Activated CD4-positive, alpha-beta memory T cell treated with anti-CD3 and anti-CD28 coated beads, Interleukin-2, amount 10 ng/mL, durations not matched to agents 7 days and 5 days (primary cell): ENCODE measurements at places on chromosomes 5 and 9.

GRCh38 chr5:150303070-150303615 lies 438 bp upstream of the ARSI start:
- DNase-seq, result no peak

GRCh38 chr5:40383749-40384651 lies 295.7 kb upstream of the PTGER4 start:
- peak; percentile 26 for DNase-seq

DNA sequence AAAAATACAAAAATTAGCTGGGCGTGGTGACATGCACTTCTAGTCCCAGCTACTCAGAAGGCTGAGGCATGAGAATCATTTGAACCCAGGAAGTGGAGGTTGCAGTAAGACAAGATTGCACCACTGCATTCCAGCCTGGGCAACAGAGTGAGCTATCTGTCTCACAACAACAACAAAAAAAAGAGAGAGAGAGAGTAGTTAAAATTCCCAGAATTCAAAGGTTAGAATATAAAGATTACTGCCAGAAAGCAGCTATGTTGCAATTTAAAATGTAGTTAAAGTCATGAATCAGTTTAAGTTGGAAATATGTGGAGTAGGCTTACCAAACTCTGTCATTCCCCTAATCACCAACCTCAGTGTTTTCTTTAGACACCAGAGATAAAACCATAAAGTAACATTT lies 58.7 kb upstream of the SUSD1 start:
- DNase-seq, result no peak

- DNase-seq, result no peak
Measured at GRCh38 chr5:3302228-3302627, 293.4 kb upstream of the IRX1 start.

- DNase-seq, result peak; percentile 53
Measured at GRCh38 chr5:157109744-157110143, 900 bp upstream of the HAVCR2 start.

- DNase-seq, result no peak
Measured at GRCh38 chr5:9832921-9833320, 202.8 kb upstream of the TAS2R1 start.

GRCh38 chr9:91720751-91721705 lies 229.0 kb downstream of the ROR2 start:
- DNase-seq, result no peak

- no peak for DNase-seq
Measured at GRCh38 chr9:26548781-26549290, 343.8 kb downstream of the CAAP1 start.

- no peak for DNase-seq
Measured at GRCh38 chr9:100700689-100701318, 122.9 kb downstream of the CAVIN4 start.

GRCh38 chr9:82604947-82605656 lies 457.8 kb downstream of the RASEF start:
- no peak for DNase-seq

GRCh38 chr9:96342571-96343245 lies 40.7 kb upstream of the HSD17B3 start:
- DNase-seq, result no peak

- no peak for DNase-seq
Measured at GRCh38 chr5:151675611-151676313, 11.0 kb downstream of the SPARC start.

GRCh38 chr5:158593925-158594324 lies 505.8 kb downstream of the EBF1 start:
- DNase-seq, result no peak

GRCh38 chr5:157502143-157502647 lies 42.2 kb downstream of the NIPAL4 start:
- no peak for DNase-seq

DNA sequence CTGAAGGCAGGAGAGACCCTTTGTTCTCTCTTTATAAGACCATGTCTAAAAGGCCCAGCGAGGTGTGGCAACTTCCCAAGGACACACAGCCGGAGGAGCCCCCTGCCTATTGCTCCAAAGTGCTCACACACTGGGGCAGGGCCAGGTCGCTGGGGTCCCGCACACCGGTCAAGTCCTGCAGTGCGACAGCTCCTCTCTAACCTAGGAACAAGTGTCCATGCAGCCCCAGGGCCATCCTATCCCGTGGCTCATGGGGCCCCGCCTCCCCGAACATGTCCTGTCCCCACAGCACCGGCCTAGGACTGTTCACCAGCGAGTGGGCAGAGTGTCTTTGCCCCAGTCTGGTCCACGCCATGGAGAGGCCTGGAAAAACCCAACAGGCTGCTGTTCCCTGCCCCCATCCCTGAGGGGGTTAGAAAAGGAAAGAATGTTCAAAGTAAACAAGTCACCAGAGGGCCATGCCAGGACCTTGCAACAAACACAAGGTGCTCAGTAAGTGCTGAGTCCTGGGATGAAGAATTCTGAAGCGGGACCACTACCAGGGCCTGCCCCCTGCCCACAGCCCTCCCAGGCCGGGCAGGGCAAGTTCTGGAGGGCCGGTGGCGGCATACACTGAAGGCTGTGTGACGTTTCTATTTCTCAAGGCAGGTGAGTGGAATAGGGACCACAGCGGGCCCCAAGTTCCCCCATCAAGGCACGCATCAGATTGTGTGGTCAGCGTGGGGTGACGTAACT lies 938 bp downstream of the NINJ1 start:
- DNase-seq, result peak; percentile 63

DNA sequence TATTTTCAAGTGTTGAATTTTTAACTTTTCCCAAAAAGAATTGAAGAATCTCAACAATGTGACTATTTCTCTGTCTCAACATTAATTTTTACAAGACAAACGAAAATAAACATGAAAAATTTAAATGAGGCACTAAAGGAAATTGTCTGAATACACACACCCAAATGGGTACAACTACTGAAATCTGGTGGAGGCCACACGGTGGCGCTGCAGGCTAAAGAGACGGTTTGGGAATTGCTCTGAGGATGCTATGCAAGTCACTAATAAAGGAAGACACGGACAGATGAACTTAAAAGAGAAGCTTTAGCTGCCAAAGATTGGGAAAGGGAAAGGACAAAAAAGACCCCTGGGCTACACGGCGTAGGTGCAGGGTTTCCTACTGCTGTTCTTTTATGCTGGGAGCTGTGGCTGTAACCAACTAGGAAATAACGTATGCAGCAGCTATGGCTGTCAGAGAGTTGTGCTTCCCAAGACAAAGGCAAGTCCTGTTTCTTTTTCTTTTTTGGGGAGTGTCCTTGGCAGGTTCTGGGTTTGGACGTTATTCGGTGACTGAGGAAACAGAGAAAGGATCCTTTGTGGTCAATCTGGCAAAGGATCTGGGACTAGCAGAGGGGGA lies at the start of gene PCDHB10:
PCDHB10 (plus strand) TSS at position 244 of the 616 bp plus-strand sequence; CDS start at position 444, 200 bp downstream.
- DNase-seq, result peak; percentile 29

- no peak for DNase-seq
Measured at GRCh38 chr5:123803359-123803758, 291.4 kb downstream of the CSNK1G3 start.

GRCh38 chr5:4361753-4362152 lies 766.1 kb downstream of the IRX1 start:
- DNase-seq, result no peak

DNA sequence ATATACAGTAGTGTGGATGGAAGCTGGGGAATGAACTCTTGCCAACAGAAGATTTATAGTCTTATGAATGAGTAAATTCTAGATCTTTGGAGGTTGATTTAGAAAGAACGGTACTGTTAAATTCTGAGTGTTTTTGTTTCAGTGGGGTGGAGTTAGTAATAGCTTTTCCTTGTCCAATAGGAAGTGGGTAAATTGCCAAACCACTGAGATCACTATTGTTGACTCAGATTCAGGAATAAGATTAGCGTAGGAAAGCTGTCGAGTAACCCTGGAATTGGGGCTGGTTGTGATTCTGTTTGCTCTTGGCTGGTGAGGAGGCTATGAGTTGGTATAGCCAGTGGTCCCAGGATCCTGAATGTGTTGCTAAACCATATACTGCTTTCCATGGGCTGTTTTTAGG lies 155.6 kb downstream of the ARHGAP26 start:
- DNase-seq, result no peak

DNA sequence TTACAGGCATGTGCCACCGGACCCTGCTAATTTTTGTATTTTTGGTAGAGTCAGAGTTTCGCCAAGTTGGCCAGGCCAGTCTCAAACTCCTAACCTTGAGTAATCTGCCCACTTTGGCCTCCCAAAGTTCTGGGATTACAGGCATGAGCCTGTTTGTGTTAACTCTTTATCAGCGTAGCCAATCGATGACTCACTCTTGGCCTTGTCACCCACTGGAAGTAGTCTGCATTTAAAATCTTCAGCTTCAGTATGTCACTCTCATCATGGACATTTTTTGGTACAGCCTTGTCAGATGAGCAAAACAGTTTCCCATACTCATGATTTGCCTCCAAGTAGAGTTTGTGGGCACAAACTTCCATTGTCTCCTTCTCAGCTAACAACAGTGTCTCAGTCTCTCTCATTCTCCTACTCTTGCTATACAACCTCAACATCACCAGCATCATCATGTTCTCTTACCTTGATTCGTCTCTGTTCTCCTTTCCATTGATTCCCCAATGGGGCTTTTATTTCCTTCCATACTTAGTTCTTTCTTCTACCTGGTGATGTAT lies 22.5 kb downstream of the MUSK start:
- DNase-seq, result no peak

GRCh38 chr9:124139001-124139400 lies 118.7 kb upstream of the NEK6 start:
- DNase-seq, result no peak

GRCh38 chr5:149778303-149779123 lies 48.4 kb downstream of the PPARGC1B start:
- DNase-seq, result no peak

- no peak for DNase-seq
Measured at GRCh38 chr9:133144904-133145851, 18.5 kb downstream of the GBGT1 start.

- no peak for DNase-seq
Measured at GRCh38 chr5:128722551-128722950, 184.5 kb upstream of the FBN2 start.

DNA sequence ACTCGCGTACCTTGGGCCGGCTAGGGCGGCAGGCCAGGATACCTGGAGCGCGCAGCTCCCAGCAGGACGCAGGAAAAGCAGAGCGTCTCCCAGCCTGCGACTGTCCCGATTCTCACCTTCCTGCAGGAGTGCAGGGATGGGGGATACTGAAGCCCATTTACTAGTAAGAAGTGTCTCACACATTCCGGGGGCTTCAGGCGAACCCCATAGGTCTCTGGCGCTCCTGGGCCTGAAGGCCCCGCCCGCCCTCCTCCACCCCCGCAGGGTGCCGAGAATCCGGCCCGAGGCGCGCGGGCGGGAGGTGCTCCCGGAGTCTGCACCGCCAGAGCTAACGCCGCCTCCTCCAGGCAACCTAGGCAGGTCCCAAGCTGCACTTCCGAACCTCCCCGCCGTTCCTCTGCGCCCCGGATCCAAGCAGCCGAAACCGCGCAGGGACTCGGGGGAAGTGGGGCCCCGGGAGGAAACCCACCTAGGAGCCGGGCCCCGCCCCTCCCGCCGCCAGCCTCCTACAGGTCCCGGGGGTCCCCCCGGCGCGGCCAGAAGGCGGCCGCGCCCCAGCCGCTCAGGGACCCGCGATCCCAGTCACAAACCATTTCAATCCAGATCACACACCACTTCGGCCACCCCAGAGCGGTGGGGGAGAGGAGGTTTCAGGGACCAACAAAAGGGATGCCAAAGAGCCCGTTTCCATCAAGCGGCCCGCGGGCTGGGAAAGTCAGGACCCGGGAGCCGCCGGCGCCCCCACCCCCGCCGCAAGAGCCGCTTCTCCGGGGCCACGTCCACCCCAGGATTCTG lies 1.2 kb downstream of the ROR2 start:
- DNase-seq, result peak; percentile 50

- DNase-seq, result no peak
Measured at GRCh38 chr9:122393284-122393983, 22.6 kb downstream of the PTGS1 start.

DNA sequence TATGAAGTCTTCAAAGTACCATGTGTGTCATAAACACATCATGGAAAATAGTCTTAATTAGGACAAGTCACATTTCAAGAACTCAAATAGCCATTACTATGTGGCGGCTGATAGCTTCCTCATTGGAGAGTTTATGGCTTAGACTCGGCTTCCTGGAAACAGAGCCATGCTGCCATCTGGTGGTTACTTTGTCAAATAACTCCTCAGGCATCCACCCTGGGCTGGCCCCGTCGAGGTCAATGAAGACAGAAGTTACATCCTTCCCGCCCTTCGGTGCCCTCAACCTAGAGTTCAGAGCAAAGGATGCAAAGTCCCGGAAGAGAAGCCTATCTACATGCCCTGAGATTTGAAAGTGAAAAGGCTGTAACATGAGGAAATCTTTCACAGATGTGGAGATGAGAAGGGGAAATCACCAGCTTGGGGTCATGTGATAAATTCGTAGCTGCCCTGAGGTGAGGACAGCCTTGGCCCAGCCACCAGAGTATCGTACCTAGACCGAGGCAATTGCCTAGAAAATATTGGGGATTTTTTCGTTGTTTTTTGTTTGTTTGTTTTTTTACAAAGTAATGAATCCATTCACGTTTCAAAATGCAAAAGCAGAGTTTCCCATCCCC lies 45.5 kb upstream of the ZNF169 start:
- peak; percentile 76 for DNase-seq

- peak; percentile 28 for DNase-seq
Measured at GRCh38 chr5:16617274-16617968, 624 bp upstream of the RETREG1 start.

DNA sequence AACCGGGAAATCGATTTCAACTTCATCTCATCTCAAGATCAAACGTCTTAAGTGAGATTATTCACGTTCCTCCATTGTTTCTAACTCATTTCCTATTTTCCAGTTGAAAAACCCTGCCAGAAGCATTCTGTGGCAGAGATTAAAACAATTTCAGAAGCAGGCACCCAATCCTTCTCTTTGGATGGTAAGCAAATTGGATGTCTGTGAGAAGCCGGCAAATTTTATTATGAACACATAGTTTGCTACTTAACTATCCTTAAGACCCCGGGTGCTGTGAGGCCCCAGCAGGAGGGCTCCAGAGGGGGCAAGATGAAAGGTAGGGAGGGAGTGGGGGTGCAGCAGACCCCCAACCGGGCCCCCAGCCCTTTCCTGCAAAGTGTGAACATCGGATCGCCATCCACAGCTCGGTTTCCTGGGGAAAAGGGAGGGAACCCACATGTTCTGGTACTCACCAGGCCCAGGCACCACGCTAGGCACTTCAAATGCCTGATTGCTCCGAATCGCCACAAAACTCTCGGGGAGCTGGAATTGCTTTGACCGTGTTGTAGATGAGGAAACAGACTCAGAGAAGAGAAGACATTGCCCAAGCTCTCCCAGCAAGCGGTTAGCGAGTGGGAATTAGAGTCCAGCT lies 167.1 kb upstream of the MVB12B start:
- peak; percentile 7 for DNase-seq
